ENCODE measurements at places on chromosomes 4 and X. TPM values are rescaled to one million over a fixed set of nuclear protein-coding genes. Genes with fewer than 3 reads are reported as not detected.
A peak's percentile ranks its signal among the peaks of the same experiment; 100 is the strongest.

The FOXO4 gene
- total RNA-seq = 2.0 TPM

The PRKG2 gene
- total RNA-seq = 2.0 TPM

The SMIM10 gene
- 3.6 TPM for total RNA-seq

The EGFL6 gene
- total RNA-seq = not detected

The NUDT6 gene
- 2.7 TPM for total RNA-seq

The RRH gene
- not detected for total RNA-seq

The MEPE gene
- total RNA-seq = not detected

The TCP11X1 gene
- not detected for total RNA-seq

The ARSJ gene
- total RNA-seq = 143 TPM

The SYTL5 gene
- 0.56 TPM for total RNA-seq

The TMEM156 gene
- 0.54 TPM for total RNA-seq

The IQCM gene
- not detected for total RNA-seq

The PAGE1 gene
- total RNA-seq = not detected

- DNase-seq = peak; percentile 55
These were observed 97.7 kb downstream of the NFKB1 start for GRCh38 chr4:102598762-102599374.

DNA sequence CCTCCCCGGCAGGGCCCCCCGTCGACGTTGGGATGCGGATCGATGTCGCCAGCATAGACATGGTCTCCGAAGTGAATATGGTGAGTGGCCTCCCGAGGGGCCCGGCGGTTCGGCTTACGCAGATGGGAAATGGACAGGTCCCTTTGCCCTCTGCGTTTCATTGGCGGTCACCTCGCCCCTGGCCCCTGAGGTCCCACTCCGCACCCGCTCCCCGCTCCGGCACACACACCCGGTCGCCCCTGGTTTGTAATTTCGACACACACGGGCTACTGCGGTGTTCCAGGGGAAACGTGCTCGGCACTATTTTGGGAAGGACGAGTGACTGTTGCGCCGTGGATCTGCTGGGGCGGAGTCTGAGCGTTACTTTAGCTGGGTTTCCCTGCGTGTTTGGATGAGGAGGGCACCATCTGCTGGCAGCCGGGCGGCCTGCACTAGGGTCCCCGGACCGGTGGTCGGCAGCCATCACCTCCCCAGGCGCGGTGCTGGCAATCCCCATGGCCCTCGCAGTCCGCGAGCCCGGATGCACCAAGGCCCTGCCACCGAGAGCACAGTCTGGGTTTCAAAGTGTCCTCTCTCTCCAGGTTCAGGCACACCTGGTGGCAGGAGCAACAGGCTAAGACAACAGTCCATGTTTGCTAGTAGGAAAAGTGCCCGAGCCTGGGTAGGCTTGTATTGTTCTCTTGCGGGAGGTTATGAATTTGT is 1.2 kb downstream of the GABRB1 start:
- peak; percentile 65 for DNase-seq

GRCh38 chrX:38847206-38847902 is 46.1 kb downstream of the MID1IP1 start:
- DNase-seq = no peak

DNA sequence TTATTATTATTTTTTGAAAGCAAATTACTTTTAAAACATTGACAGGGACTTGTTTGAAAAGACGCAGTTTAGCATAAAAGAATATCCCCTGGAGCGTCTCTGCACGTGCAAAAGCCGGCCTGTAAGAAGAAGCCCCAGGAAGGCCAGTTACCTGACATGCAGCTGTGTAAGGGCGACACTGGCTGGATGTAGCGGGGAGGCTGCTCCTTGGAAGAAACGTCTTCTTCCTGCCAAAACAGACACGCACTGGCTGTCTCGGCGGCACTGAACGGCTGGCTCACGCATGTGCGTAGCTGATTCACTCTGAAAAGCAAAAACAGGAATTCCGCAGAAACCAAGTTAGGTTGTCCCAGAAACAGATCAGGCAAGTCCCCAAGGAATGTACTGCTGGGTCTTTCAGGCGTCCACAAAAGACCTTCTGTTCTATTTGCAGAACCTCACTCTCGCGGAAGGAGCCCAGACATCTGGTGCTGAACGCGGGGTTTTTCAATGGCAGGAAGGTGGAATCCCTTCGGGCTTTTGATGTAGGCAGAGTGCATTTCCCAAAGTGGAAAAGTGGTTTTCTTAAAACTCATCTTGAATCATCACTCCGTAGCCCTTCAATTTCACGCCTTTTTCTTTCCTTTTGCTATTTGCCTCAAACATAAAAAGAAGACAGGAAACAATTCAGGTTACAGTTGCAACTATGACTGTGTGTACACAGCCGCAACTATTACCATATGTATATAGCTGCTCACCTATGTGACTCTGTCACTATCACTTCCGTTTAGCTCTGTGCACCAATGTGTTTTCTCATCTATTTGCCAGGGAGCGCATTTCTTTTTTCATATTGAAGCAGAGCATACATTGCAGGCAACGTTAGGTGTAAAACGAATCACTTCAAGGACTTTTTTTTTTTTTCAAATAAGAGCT is 38.1 kb upstream of the ARSH start:
- peak; percentile 29 for DNase-seq

GRCh38 chr4:184824776-184825084 is 1.0 kb downstream of the ACSL1 start:
- no peak for DNase-seq

- DNase-seq = peak; percentile 59
These were observed 5.6 kb upstream of the PCDH7 start for GRCh38 chr4:30714408-30715031.

DNA sequence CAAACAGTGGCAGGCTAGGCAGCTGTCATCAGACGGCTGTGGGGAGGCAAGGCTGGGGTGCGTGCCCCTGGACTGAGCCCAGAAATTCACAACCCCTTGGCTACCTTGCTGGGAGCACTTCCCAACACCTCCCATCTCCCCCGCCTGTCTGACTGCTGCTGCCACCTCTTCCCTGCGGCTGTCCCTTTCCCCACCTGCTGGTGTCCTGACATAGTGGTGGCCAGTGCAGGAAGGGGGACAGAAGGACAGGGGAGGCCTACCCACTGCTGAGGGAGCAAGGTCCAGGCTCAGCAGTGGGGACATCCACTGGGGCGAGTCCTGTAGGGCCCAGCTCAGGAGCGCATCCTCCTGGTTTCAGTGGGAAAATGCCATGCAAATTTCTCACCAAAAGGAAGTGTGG is 3.4 kb downstream of the ABCD1 start:
- no peak for DNase-seq

- DNase-seq = peak; percentile 10
These were observed 97.2 kb downstream of the GUCY2F start for GRCh38 chrX:109384699-109385098.

GRCh38 chr4:146232131-146232722 is 17.9 kb downstream of the REELD1 start:
- no peak for DNase-seq

GRCh38 chr4:158428242-158428641 is 93.4 kb upstream of the RXFP1 start:
- DNase-seq = peak; percentile 31

DNA sequence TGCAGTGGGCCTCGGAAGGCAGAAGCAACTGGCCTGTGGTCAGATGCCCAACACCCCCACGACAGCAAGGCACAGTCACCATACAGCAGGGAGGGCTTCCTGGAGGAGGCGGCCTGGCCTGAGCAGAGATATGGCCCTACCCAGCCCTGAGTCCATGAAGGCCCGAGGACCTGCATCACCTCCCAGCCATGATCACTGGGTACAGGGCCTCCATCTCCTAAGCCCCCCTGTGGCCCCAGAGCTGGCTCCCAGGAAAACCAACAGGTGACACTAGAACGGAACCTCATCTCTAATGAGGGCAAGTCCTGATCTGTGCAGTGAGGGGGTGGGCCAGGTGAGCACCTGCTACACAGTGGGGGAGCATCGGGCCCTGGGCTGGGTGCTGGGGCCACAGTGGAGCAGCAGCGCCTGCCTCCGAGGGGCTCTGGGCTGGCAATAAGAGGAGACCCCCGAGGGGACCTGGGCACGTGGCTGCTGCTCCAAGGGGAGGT is 26.2 kb upstream of the MXD4 start:
- no peak for DNase-seq

DNA sequence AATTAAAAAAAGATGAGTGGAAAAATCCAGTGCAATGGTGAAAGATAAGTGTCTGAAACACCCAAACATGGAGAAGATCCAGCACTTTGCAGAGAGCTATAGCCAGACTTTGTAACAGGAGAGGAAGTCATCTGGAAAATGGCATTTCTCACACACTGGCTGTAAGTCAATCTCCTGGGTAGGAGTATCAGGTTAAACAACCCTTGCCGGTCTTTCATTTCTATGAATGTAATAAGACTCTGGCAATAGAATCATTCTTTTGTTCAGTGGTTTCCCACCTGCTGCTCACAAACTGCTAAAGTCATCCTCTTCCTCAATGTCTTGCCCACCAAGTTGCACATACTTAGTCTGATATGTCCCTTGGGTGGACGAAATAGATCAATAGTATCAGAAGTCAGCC is 94.0 kb upstream of the ATP8A1 start:
- no peak for DNase-seq

- no peak for DNase-seq
These were observed 146.8 kb downstream of the DCTD start for GRCh38 chr4:182770259-182770995.

- DNase-seq = no peak
These were observed 32.0 kb downstream of the DYNLT3 start for GRCh38 chrX:37815366-37815765.

DNA sequence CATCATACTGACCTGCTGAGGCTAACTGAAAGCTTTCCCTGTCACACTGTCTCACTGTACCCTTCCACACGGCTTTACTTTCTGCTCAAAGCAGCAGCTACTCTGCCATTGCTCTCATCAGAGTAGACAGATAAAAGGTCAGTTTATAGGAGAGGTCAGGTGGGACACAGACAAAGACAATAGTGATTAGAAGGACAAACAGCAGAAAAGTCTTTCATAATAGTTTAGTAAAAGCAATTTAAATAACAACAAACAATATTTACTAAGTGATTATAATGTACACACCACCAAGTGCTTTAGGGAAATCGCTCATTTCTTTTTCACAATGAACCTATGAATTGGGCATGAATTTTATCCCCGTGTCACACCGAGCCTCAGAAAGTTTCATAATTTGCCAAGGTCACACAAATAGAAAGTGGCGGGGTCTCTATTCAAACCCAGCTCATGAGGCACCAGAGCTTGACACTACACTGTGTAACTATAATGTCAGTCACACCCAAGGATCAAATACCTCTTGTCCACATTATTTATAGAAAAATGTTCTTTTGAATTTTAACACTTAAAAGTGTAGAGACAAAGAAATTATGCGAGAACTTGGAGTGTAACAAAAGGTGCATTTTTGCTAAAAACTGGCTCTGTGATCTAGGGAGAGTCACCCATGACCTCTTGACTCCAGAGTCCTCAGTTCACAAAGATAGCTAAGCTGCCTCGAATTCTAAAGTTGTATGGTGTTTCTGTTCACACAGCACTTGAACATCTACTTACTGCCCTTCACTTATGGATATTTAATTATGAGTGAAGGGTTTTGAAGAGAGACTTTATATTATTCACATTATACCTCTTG is 24.5 kb upstream of the SORBS2 start:
- DNase-seq = no peak

DNA sequence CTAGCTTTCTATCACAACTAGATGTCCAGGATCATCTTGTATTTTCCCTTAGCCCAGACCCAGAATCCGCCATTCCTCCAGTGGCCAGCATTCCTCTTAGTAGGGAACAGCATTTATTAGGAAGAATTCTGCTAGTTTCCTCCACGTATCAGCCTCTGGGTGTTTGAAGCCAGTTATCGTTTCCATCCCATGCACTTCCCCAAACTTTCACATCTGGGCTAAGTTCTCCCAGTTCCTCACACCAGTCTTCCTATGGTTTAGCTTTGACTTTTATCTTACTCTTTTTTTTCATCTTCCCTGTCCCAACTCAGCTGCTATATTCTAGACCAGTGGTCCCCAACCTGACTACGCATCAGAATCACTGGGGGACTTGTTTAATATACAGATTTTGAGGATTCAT is 53.5 kb upstream of the PRSS48 start:
- no peak for DNase-seq

- no peak for DNase-seq
These were observed 146.5 kb downstream of the SPANXN1 start for GRCh38 chrX:145393702-145394235.

DNA sequence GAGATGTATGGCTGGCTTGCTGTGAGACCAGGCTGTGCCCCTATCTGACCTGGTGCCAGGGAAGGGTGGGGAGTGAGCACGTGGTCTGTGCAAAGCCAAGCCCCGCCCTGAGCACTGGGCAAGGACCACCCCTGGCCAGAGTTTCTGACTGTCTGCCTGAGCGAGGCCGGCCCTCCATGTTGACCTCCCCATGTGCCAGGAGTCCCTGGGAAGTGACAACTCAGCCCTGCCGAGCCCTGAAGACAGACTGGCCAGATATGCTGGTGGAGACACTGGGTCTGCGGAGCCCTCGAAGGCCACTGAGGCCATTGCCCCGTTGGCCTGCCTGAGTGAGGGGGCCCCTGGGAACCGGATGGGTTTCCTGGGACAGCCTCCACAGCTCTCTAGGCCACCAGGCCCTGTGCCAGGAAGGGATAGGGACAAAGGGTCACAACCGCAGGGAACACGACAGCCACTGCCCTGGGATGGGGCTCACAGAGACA is 7.1 kb upstream of the BGN start:
- DNase-seq = no peak

- DNase-seq = peak; percentile 3
These were observed 46.9 kb upstream of the TAB3 start for GRCh38 chrX:30935985-30936384.

DNA sequence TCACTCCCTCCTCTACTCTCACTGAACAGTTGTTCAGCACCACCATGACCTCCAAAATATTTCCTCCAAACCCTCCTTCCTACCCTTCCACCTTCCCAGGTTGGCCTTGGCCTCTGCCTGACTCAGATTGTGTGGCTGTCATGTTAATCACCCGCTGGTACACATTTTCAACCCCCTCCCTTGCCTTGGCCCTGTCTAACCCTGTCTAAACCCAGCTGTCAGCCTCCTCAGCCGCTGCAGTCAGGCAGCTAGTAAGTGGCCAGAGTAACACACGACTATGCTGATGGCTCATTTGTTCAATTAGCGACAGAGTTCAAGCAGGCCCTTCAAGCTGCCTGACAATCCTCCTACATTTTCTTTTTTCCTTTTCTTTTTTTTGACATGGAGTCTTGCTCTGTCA is 18.0 kb downstream of the ING2 start:
- DNase-seq = no peak

DNA sequence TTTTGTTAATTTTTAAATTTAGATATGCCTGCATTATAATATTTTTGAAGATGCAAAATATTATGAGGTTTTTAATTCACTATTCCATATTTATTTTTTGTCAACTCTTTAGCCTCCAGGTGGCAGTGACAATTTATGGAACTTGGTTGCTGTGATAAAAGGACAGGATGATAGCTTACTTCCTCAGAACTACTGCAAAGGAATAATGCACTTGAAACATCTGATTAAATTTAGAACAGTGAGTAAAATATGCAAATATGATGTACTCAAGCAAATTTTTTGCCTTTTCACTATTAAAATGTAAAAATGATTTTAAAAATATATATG is 45.1 kb downstream of the SPATA4 start:
- peak; percentile 46 for DNase-seq

DNA sequence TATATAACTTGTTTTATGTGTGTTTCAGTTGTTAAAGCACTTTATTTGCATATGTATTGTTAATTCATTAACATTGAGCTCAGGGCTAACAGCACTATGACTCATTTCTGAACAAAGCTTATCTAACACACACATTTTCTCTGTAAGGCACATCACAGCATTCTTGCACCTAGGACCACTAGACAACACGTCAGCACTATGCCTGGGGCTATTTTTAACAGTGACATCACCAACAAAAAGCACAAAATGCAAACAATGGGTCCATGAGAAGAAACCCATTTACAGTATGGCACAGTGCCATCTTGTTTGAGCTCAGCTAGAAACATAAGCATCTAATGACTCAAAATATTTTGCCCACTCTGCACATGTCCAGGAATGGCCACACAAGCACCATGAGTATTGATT is 124.4 kb downstream of the RELL1 start:
- DNase-seq = peak; percentile 80
